Natural killer cell treated with Interleukin-12 subunit alpha and Interleukin-12 subunit beta and Interleukin-15 and Interleukin-18, amount 100 ng/mL, for 72 hours (primary cell): ENCODE measurements at places on chromosomes 16 and 17.

GRCh38 chr17:81332914-81333528, 37.9 kb upstream of the SLC38A10 start:
- no peak for DNase-seq

GRCh38 chr17:83133302-83134121, 54.1 kb downstream of the METRNL start:
- DNase-seq = peak; percentile 41

GRCh38 chr17:57589151-57590034, 155.7 kb downstream of the CCDC182 start:
- DNase-seq = no peak

- no peak for DNase-seq
These were observed 153.2 kb downstream of the KATNIP start for GRCh38 chr16:27703121-27703520.

DNA sequence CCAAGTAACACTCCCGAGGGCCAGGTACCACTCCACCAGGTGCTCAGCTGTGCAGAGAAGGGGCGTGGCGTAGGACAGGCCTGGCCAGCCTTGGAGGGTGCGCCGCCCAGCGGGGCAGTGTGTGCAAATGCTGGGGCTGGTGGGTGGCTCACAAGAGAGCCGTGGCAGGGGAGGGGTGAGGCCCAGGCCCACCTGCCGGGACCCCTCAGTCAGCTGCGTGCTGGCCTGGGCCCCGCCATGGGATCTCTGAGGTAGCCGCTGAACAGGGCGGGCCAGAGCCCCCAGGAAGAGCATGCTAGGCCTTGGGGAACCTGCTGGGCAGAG, 8.8 kb downstream of the TPSG1 start:
- DNase-seq = no peak

DNA sequence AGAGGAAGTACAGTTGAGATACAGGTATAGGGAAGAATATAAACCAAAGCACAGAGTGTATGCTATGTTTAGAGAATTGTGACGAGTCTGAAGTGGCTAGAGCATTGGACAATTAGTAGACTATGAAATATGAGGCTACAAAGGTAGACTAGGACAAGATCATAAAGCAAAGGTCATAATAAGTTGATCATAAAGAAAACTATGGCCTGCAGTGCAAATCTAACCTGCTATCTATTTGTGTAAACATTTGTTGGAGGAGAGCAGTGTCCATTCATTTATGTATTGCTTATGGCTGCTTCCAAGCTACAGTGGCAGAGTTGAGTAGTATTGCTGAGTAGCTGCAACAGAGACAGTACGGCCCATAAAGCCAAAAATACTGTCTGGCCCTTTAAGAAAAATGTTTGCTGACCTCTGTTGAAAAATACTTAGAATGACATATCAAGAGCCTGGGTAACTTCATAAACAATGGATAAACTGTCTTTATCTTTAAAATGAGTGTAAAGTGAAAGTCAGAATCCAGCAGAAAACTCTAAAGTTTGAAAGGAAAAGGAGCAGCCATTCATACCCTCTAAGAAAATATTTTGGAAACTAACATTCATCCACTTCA, 14.5 kb upstream of the OR1E2 start:
- no peak for DNase-seq
